ENCODE measurements at places on chromosomes 2 and 18.

DNA sequence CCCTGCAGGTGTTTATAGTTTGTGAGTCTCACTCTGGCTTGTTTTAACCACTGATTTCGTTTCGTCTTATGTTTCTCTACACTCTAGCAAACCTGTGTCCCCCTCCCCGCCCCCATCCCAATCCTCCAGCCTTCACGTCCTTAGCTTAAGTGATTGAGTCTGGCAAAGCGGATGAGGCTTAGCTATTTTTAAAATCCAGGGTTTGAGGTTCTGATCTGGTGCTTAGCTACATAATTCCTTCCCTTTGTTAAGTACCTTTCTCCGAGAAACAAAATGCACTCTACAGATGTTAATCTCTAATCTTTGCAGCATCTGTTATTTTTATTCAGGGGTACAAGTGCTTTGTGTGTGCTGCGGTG is 7.8 kb downstream of the AGAP1 start:
- no peak for DNase-seq

DNA sequence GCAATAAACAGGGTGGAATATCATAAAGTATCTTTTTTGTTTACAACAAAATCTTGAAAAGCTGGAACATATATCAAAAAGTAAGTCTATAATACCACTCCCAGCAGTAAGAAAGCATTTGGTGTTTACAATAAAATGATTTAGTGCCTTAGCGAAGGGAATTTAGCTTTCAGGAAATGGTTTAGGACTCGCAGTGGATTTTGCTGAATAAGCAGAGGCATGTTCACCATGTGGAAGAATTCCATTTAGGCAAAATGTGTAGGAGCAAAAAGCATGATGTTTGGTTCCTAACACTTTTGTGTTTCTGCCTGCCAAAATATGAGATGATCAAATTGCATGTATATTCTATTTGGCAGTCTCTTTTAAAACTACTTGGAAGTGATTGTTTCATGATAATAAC is 163.6 kb downstream of the AGPS start:
- no peak for DNase-seq

GRCh38 chr2:152626911-152627339 is 90.3 kb downstream of the PRPF40A start:
- no peak for DNase-seq

GRCh38 chr18:12256951-12257350 is 2.8 kb downstream of the CIDEA start:
- no peak for DNase-seq

DNA sequence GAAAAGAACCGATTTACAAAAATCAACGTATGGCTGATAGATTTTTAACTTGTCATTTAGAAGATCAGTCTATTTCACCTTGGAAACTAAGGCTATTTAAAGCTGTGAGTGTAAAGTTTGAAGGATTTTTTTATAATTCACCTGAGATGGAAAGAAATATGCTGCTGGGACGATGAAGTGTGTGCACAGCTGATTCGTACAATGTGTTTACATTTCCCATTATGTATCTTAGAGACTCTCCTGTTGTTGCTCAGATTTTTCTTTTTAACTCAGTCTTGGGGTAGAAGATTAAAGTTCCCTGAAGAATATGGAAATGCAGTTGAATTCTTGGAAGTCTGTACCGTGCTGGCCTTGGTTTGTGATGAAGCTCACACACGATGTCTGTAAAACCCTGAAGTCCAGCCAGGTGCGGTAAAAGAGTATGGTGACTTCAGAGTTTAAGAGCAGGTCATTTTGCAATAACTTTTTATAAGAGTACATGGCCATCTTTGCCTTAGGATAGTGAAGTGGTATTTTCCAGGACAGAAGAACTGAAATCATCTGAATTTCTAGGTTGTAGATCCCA is 250.1 kb downstream of the PRKCE start:
- no peak for DNase-seq

DNA sequence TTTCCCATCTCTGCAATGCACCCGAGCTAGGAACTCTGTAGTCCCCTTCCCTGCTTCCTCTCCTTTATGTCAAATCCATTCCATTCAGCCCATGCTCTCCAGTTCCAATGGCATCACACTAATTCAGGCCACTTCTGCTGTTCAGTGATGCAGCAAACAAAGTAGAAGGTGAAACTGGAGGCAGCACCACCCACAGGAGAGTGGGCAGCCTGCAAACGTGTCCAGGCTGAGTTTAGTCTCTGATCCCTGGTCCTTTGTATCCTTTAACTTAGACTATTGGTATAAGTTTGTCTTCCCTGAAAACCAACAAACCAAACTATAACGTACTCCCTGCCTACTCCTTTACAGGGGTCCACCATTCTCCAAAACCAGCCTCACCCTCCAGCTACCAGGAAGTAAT is 14.7 kb upstream of the KCTD1 start:
- DNase-seq: no peak

DNA sequence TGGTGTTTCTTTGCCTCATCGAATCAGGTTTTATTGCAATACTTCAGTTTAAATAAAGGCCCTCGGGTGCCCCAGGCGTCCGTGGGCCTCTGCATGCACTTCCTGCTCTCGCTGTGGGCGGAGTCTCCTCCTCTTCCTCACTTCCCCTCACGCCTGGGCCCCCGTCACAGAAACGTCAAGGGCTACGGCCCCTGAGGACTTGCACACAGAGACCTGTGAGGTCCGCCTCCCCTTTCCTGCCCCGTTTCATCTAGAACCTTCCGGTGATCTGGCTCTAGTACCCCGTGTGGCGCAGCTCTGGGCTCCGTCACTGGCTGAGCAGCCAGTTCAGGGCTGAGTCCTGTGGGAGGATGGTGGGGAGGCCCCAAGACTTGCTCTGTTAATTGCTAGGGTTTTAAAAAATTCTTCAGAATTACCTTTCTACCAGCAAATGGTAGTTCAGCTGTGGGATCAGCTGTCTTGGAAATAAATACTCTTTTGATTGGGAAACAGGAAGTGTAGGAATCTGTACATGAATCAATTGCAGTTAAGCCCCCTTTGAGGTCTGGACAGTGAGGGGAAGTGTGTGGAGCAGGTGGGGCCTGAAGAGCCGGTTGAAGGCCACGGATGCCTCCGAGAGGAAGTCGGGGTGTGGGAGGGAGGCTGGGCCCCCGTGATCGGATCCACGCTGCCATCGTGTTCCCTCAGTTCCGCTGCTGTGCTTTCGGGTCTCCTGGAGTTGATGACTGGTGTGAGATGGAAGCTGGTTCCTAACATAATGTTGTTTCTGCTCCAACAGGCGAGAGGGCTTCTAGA is 10.2 kb downstream of the NFATC1 start:
- no peak for DNase-seq

DNA sequence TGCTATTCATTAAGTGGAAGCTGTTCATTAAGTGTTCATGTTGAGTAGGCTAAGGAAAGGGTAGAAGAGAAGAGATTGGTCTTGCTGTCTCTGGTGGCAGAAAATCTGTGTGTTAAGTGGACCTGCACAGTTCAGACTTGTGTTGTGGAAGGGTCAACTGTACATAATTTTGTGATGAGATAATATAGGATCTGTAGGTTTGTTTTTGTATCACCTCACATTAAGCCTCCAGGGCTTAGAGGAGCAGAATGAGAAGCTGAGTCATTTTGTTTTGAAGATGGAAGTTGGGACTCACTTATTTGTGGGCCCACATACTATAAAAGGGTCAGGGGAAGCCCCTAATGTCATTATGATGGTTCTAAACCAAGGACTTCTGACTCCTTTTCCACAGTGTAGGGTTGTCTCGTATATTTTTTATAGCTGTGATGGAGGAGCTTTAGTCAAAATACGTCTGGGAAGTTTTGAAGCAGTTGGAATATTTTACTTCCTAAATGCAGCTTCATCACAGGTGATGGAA is 18.2 kb downstream of the PMS1 start:
- DNase-seq: no peak

- DNase-seq: no peak
Measured at GRCh38 chr2:27522400-27522945, 25.8 kb downstream of the GCKR start.

GRCh38 chr2:217954971-217955740 is 47.6 kb downstream of the TNS1 start:
- no peak for DNase-seq

- no peak for DNase-seq
Measured at GRCh38 chr2:110873056-110873502, 140.7 kb downstream of the ACOXL start.

DNA sequence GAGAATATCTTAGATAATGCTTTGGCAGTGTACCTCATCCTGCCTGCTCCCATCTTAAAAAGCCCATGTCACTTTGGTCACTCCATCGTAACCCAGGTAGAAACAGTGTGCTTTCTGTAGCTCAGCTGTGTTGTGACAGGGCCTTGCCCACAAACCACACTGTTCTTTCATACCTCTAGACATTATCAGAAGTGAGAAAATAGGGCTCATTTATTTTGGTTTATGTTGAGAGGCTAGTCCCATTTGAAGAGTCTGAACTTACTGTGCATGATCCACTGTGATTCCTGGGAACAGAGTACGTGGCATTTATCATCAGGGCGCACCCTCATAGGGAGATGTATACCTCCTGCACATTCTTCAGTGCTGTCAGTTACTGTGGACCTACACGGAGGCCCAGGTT is 69.7 kb downstream of the FEZ2 start:
- DNase-seq: no peak

DNA sequence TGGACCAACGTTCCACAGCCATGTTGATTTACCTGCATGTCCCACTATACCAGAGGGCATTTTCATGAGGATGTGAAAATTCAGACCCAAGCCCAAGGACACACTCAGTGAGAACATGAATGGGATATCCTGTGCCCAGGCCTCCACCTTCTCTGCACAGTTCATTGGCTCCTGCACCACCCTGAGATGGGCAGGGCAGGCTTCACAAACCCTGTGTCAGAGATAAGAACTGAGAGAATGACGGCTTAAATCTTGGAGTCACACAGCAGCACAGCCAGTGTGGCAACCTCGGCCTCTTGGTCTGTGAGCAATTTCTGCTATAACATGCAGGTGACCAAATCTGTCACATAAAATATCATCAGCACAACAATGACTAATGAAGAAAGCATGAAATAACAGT is 71.9 kb downstream of the UXS1 start:
- DNase-seq: no peak

DNA sequence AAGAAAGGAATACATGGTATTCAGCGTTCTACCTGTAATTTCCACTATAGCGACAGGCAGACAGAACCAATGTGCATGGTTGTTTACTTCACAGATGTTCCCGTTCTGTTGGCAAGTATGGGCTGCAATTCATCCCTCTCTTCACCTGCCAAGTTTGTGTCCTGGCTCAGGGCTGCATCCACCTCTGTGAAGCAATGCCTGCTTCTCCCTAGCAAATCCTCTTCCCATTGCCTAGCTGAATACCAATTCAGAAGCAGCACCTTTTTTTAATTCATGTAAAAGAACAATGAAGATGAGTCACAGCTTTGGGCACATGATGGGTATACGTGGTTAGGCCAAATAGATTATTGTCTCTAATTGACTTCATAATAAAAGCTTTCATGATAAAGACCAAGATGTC is 54.7 kb upstream of the LRATD1 start:
- no peak for DNase-seq

- DNase-seq: no peak
Measured at GRCh38 chr18:12359515-12359927, 17.5 kb downstream of the AFG3L2 start.

DNA sequence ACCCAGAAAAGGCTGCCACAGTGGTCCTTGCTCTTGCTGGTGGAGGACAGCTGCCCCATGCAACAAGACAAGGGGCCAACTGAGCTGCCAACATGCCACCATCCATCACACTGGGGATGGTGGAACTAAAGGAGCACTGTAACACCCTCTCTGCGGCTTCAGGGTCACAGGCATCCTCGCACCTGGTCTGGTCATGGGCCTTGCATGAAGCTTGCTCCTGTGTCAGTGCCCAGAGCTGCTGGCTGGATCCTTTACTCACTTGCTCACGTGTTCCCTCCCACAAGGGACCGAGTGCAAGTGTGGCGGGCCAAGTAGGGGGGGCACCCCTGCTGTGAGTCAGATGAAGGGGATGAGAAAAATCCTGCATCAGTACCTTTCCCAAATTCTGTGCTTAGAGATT is 972.3 kb upstream of the DDX18 start:
- DNase-seq: no peak
